Stimulated activated CD4-positive, alpha-beta T cell treated with anti-CD3 and anti-CD28 coated beads, Interleukin-4, amount 100 ng/mL, for 24 hours (primary cell): ENCODE measurements at places on chromosomes 2 and 18.

- DNase-seq: no peak
Observed at GRCh38 chr2:134334542-134335353, 80.9 kb downstream of the MGAT5 start.

- DNase-seq: no peak
Observed at GRCh38 chr18:62751341-62751821, 36.0 kb downstream of the PHLPP1 start.

GRCh38 chr2:33212151-33212550 is 264.3 kb upstream of the RASGRP3 start:
- no peak for DNase-seq

DNA sequence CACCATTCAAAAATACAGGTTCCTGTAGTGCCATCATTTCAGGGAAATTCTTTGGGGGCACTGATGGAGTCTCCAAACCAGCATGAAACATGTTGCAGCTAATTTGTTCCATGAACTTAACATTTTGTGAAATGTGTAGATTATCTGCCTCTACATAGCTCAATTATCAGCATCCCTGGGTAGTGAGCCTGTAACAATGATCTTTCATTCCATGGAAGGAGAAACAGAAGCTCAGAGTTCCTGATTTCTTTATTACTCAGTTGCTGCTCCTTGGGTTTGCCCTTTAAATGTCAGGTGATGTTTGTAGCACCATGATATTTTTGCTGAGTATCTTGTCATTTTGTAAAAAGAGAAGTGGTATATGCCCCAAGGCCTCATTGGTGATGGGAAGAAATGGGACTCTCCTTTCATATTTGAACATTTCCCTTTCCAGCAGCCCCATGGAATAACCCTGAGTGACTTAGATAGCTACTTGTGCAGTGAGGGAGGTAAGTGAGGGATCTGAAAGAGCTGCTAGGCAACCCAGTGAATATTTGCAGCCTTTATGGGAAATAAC is 146.9 kb downstream of the CERS6 start:
- no peak for DNase-seq

DNA sequence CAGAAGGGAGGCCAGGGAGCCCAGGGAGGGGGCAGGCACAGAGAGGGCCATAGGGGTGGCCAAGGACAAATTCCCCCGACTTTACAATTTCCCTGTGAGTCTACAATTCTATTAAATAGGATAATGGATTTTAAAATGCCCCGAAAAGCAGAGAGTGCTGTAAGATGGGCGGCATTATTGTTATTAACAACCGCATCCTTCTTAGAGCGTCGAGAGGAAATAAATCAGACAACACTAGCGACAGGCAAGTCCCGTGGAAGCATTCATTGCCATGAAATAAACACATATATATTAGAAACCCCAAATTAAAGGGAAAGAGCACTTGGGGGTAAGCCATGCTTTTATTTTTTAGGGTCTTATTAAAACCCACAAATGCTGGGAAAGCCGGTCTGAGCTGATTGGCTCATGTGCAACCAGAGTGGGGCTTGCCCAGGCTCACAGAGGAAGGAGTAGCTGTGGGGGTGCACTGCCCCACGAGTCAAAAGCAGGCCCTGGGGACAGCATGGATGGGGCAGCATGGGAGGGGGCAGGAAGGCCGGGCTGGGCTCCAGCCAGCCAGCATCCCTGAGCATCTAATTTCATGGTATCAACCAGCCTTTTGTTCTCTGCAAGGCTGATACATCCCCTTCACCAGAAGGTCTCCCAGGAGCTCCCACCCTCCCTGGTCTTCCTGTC is 187.1 kb downstream of the CELF4 start:
- DNase-seq: no peak

DNA sequence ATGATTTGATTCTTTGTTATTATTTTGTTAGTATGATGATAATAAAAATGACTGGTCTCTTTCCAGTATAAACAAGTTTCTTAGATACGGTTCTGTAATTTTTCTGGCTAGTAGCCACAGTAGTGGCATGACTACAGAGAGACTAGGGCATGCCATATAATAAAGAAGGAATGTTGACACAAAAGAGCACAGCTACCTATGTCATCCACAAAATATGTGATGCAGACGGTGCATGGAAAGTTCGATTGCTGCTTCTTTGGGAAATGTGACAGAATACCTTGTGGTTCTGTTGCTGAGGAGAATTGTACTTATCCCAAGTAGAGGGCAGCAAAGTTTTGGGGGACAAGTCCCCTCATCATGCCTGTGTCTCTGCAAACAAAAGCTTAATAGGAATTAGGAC is 26.1 kb upstream of the SETBP1 start:
- DNase-seq: no peak

- DNase-seq: no peak
Observed at GRCh38 chr2:218329027-218329825, 27.4 kb upstream of the CATIP start.

DNA sequence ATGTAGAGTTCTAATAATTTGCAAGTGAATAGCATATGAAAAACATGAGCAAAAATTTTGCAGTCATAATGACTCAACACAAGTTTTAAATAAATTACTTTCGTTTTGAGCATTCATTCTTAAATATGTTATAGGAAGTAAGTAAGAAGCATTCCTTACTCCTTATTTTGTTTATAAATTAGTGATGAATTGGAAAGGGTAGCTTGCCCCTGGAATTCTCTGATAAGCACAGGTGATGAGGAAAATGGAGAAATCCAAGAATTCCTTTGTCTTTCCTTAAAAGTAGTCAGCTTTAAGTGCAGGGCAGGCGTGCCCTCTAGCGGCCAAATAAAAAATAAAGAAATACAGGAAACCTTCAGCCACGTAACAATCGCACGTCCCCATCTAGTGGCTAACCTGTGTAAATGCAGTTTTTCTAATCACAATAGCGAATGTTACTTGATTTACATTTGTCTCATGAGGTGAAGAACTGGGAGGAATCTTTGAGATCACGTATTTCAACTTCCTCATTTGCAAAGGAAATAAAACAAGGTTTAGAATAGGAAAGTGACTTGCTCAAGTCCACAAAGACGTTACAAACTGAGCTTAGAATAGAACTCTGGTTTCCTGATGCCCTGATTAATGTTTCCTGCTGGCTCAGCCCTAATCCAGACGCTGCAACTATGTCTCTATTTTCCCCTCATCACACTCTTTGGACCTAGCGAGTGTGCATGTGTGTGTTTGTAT is 47.2 kb upstream of the ZNG1B start:
- peak; percentile 71 for DNase-seq

- no peak for DNase-seq
Observed at GRCh38 chr2:109284826-109285225, 155.8 kb downstream of the SH3RF3 start.

- no peak for DNase-seq
Observed at GRCh38 chr18:44826418-44827259, 146.0 kb downstream of the SETBP1 start.

GRCh38 chr2:165593081-165593480 is 123.6 kb downstream of the CSRNP3 start:
- no peak for DNase-seq

DNA sequence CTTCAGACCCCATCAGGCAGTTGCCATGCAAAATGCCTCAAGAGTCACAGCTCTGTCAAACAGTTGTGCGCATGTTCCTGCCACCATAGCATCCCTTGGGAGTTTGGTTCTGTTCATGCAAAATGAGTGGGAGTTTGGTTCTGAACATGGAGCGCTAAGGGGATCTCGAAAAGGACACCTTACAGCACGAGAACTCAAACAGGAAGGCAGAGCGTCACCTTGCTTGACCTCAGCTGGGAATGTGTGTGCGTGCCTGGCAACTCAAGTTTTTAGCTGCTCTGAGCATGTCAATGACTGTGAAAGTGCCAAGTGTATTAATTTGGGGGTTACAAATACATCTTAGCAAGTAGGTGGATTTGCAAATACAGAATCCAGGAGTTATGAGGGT is 16.6 kb downstream of the MALL start:
- DNase-seq: no peak

GRCh38 chr2:126642031-126642430 is 13.9 kb upstream of the GYPC start:
- no peak for DNase-seq

DNA sequence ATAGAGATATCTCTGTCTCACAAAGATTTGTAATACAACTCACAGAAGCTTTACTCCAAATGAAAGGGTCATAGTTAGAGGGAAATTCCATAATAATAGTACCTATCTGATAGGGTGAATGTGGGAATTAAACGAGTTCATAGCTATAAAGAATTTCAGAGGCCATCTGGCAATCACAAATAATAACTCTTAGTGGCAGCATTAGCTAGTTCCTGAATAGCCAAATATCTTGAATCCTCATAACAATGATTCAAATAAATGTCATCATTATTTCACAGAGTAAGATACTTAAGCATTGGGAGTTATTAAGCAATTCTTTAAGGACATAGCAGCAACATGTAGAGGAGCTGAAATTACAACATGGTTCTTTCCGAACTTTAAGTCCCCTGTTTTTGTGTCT is 1265.0 kb upstream of the PIK3C3 start:
- no peak for DNase-seq

DNA sequence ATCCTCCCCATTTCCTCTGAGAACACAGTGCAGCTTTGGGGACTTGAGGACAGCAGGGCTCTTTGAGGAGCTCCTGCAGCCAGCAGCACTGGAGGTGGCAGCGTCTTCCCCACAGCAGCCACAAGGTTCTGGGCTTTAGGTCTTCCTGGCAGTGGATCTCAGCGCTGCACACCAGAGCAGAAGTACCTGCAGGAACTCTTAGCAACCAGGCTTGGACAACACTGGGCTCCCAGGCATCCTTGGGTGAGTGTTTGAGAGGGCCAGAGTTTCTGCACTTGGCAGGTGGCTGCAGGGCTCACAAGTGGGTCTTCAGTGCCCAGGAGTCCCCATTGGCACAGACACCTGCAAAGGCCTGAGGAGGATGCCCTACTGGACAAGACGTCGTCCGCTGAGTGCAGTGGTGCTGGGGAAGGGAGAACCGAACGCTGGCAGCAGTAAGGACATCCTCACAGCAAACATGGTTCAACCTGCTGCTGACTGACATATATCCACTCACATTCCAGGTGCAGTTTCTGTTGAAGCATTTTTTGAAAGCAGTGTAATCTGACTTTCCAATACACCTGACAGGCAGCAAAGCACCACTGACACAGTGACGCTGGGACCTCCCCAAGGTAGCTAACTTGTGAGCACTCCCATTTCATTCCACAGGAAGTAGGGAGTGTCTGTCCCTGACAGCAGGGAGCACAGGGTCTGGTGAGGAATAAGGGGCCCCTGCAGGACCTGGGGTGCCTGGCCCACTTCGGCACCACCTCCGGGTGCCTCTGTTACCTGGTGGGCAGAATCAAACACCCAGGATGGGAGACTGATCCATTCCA is 149.9 kb upstream of the COPS8 start:
- no peak for DNase-seq

- DNase-seq: no peak
Observed at GRCh38 chr18:49563701-49564517, 2.1 kb downstream of the LIPG start.

DNA sequence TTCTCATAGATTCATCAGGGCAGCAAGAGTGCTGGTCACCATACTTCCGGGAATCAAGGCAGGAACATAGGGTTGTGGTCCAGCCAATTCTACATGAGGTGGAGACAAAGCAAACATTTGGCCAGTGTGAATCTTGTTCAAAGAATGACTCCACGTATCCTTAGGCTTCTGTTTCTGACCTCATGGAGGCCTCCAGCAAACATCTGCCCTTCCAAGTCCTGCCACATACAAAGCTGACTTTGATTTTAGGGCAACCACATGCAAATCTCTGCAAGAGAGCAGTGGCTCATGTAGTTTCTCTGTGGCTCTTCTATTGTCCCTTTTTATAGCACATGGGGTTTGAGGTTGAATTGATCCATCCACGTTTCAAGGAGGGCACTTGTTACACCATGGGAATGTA is 132.1 kb upstream of the MMADHC start:
- no peak for DNase-seq

GRCh38 chr18:26438980-26439379 is 109.4 kb downstream of the KCTD1 start:
- no peak for DNase-seq

DNA sequence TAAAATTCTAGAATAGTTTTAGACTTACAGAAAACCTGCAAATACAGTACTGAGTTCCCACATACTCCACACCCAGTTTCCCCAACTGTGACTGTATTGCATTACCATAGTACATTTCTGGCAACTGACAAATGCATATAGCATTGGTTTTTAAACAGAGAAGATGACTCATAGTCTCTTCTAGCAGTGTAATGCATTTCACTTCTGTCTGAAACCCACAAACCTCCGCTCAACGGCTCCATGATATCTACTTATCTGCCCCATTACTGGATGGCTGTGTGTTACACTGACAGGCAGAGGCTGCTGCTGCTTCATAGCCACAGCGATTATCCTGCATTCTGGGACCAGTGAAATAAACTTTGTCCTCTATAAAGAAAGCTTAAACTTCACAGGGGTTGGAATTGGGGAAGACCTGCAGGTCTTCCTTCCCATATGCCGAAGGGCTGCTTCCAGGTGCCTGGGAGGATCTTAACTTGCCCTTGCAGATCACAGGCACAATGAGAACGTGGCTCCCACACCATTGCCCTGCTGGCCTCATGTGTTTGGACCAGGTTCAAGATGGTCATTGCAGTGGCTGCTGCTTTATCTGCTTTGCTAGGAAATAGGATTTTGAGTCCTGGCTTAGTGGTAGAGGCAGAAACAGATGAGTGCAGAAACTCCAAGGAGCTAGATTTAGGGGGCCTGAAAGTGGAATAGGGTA is 742.6 kb upstream of the HS6ST1 start:
- no peak for DNase-seq

- no peak for DNase-seq
Observed at GRCh38 chr2:199144546-199144945, 313.2 kb downstream of the SATB2 start.

- DNase-seq: no peak
Observed at GRCh38 chr2:134583462-134583861, 135.3 kb downstream of the TMEM163 start.

DNA sequence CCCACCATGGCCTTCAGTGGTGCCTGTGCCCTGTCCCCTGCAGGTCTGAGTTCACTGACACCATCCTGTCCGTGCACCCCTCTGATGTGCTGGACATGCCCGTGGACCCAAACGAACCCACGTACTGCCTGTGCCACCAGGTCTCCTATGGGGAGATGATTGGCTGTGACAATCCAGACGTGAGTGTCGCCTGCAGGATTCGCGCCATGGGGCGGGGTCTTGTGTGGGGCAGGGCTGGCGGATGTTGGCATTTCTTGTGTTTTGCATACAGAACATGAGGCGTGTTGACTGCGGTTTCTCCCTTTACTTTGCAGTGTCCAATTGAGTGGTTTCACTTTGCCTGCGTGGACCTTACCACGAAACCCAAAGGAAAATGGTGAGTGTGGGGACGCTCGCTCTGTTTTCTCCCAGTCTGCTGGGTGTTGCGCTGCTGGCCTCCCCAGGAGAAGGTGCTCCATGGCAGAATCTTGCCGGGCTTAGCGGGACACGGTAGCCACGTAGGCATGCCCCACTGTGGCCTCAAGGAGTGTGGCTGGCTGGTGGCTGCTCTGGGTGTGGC is 11.5 kb upstream of the D2HGDH start:
- no peak for DNase-seq

- DNase-seq: no peak
Observed at GRCh38 chr2:83003555-83003954, 1455.5 kb downstream of the SUCLG1 start.
